SJCRH30 (cell line): ENCODE measurements at places on chromosomes 16 and 17.

DNA sequence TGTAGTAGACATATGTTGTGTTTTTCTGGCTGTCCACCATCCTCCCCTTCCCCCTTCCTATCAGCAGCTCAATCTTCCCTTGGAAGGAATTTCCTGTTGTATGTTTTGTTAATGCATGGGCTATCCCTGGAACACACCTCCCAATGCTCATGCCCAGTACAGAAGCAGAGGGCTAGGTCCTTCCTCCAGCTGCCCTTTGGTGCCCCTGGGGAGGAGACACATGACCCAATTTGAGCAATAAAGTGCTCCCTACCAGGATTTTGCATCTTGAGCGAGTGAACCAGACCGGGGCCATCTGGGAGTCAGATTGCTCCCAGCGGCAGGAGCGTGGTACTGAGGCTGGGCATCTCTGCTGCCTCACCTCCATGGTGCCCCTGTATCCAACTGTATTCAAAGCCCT, 141.5 kb upstream of the MED13 start:
- DNase-seq: no peak

DNA sequence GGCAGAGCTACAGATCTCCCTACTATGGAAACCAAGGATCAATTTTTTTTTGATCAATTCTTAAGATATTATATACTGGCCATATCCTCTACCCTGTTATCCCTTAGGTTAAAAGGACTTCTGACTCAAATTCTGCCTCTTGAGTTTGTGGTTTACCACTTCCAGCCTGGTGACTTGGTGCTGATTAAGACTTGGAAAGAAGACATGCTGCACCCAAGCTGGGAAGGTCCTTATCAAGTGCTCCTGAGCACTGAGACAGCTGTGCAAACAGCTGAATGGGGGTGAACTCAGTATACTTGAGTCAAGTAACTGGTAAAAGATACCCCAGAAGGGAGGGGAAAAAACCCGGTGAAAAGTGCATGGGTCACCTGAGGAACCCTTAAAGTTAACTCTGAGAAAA, 20.5 kb upstream of the SPACA3 start:
- peak; percentile 40 for DNase-seq

- peak; percentile 52 for DNase-seq
These were observed 65.0 kb downstream of the CRISPLD2 start for GRCh38 chr16:84884596-84885341.

GRCh38 chr17:36859003-36859300, 78.3 kb upstream of the LHX1 start:
- no peak for DNase-seq

DNA sequence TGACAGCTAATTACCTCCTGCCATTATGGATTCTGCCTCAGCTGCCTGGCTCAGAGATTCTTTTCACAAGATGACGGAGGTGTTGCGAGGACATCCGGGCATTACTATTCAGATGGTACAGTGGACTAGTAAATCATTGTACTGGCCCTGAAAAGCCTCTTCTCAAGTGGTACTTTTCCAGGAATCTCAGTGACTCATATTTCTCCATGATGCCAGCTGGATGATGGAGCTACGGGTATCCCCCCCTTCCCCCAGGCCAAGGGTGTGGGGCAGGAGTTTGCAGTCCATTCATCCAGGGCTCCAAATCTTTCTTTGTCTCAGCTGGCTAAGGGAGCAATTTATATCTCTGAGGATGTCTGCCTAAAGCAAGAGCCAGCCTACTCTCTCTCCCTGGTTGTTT, 107.7 kb upstream of the GPR139 start:
- no peak for DNase-seq

GRCh38 chr17:79997011-79997660, 38.5 kb downstream of the TBC1D16 start:
- no peak for DNase-seq

DNA sequence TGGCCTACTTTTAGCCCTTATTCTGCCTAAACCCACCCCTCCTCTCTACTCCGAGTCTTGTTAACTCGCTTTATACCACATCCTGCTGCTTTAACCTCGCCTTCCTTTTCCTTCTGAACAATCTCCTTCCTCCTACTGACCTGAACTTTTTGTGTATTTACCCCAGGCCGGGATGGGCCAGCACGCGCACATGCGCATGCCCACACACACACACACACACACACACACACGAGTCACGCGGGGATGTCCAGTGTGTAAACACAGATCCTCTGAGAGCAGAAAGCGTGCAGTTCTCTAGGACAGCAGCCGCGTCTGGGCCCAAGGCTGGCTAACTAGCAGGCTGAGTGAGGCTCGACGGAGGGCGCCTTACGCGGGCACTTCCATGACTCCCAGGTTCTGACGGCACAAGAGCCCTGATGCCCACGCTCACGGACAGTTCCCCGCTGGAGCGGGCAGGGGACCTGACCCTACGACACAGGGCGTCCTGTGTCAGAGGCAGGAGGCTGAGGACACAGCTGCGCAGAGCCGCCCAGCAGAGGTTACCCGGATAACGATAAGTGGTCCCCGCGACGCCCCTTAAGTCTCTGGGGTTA, 610 bp downstream of the PIK3R5 start:
- DNase-seq: no peak

- no peak for DNase-seq
These were observed 143.1 kb upstream of the SDK2 start for GRCh38 chr17:73787076-73788059.

GRCh38 chr17:30363715-30364202, 15.0 kb upstream of the CPD start:
- DNase-seq: no peak

GRCh38 chr16:47142486-47142820, 1.3 kb downstream of the NETO2 start:
- DNase-seq: no peak

DNA sequence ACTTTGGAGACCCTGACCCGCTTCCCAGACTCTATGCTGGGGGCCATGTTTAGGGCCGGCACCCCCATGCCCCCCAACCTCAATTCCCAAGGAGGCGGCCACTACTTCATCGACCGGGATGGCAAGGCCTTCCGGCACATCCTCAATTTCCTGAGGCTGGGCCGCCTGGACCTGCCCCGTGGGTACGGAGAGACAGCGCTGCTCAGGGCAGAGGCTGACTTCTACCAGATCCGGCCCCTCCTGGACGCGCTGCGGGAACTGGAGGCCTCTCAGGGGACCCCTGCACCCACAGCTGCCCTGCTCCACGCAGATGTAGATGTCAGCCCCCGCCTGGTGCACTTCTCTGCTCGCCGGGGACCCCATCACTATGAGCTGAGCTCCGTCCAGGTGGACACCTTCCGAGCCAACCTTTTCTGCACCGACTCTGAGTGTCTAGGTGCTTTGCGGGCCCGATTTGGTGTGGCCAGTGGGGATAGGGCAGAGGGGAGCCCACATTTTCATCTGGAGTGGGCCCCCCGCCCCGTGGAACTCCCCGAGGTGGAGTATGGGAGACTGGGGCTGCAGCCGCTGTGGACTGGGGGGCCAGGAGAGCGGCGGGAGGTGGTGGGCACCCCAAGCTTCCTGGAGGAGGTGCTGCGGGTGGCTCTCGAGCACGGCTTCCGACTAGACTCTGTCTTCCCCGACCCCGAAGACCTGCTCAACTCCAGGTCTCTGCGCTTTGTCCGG, 1.1 kb downstream of the KCTD11 start:
- DNase-seq: no peak

DNA sequence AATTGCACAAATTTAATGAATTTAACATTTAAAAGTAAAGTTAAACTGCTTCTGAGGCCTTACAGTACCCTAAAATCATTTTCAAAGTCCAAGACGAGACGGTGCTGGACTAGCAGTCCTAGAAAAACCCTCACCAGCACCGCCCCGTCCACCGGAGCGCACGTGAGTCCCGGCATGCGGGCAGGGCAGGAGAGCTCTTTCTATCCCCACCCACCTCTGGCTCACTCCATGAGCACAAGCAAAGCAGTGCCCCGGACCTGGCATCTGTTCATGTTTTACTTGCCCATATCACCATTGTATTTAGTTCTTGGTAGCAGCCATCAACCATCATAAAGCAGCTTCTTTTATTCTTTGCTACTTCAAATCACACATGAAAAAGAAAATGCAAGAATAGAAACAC, 41.7 kb downstream of the ANKRD11 start:
- DNase-seq: no peak

- DNase-seq: no peak
These were observed 544 bp downstream of the CYB561 start for GRCh38 chr17:63445571-63445953.

DNA sequence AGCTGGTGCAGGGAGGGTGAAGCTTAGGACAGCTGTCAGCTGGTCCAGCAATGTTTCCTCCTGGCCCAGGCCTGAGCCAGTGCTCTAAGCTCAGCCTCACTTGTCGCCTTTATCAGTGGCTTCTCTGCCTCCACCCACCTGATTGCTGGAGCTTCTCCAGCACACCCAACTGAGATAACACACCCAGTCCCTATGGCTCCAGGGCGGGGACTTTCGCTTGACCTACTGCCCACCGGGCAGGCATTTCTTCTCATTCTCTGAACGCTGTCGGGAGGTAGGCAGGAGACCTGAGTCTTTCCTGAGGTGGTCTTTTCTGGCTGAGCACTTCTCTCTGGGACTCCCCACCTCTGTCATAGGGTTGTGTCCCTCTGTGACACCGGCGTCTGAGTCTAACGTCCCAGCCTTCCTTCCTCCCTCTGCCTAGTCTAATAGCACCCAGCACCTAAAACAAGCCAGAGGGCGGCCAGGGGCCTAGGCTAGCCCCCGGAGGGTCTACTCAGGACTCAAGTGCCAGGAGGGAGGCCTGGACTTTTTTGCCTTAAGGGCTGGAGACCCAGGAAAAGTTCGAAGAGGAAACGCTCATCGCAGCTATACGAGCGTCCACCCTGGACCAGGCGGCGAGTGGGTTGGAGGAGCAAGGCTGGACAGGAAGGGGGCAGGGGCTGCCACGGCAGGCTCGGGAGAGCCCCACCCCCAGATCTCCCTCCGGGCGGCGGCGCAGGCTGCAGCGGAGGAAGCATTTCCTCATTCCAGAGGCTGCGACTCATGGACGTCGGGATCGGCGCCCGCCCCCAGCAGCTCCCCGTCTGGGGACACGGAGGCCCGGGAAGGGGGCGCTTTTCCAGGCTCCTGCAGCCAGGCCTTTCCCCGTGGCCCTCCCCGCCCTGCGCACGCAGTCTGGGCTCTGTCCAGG, 756 bp downstream of the TAX1BP3 start:
- DNase-seq: peak; percentile 83
